Adipocyte (in vitro differentiated cells): ENCODE measurements at places on chromosomes 5 and 9.
A peak's percentile ranks its signal among the peaks of the same experiment; 100 is the strongest.

DNA sequence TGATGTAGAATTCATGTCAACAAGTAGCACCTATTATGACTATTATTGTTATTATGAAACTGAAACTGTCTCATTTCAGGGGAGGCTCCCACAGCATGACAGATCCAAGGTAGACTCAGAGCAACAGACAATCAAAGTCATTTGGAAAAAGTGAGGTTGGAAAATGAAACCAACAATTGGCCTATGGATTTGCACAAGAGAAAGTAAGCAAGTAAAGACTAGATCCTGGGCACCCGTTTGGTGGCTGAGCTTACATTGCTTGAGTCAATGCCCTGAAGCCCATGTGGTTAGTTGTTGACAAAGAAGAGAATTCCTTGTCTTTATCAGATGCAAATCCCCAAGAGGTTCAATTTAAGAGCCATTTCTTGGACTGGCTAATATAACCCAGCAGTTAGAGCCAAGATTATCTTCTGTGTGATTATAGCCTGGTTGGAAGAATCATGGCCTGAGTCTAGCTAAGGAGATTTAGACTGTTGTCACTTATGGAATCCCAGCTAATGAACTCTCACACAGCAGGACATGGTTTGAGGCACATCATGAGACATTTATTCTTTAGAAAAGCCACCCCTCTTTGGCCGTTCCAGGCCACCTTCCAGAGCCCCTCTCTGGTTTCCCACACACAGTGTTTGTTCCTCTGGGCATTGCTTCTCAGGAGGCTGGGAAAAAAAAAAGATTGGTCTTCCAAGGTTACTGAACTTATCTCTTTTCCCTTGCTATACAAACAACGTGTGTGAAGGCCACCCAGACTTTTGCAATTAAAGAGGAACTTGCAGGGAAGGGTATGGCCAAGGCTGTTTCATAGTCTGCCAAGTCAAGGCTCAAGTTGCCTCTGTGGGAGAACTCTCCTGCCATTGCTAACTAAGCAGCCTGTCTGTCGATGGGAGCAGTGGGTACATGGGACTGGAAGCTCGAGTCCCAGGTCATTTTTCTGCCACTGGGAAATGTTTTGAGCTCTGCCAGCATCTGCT, 399.5 kb downstream of the ENC1 start:
- DNase-seq: peak; percentile 17

- DNase-seq: no peak
Observed at GRCh38 chr5:2388571-2388970, 362.9 kb downstream of the IRX2 start.

DNA sequence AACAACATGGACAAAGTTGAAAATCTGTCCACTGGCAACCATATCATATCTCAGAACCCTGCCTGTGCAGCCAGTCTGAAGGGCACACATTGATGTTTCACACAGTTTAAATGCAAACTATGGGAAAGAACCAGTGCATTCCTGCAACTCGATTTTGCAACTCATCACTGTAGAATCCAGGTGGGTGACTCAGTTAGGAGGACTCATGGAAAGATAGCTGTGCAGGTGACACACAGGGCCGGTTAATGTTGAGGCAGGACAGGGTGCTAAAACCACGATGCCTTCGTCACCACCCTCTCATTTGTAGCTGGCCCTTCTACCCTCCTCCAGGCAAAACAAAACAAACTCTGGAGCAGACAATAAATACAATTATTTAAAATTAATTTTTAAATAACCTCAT, 62.8 kb downstream of the TLE1 start:
- no peak for DNase-seq

DNA sequence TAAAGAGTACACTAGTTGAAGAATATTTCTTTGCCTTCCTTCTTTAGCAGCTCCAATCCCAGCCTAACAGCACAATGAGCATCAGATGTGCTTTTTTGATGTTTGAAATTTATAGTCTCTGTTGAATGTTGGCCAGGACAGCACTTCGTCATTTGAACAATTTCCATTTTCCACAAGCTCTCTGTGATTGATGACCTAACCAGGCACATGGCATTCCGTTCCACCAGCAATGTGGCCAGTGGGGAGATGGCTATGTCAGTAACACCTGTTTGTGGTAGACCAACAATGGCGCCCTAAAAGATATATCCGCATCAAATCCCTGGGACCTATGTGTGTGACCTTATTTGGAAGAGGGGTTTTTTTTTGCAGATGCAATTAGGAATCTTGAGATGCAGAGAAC, 66.8 kb downstream of the PALM2AKAP2 start:
- DNase-seq: no peak

- no peak for DNase-seq
Observed at GRCh38 chr9:92762781-92763708, 1.6 kb downstream of the BICD2 start.

- no peak for DNase-seq
Observed at GRCh38 chr5:29902859-29903258, 1290.6 kb upstream of the CDH6 start.

GRCh38 chr5:157100140-157100679, 8.6 kb downstream of the HAVCR2 start:
- DNase-seq: peak; percentile 82

GRCh38 chr5:167413506-167413905, 877.9 kb upstream of the WWC1 start:
- DNase-seq: no peak

GRCh38 chr5:2710910-2711309, 40.6 kb downstream of the IRX2 start:
- DNase-seq: no peak

GRCh38 chr9:134318481-134318891, 7.8 kb upstream of the RXRA start:
- no peak for DNase-seq

DNA sequence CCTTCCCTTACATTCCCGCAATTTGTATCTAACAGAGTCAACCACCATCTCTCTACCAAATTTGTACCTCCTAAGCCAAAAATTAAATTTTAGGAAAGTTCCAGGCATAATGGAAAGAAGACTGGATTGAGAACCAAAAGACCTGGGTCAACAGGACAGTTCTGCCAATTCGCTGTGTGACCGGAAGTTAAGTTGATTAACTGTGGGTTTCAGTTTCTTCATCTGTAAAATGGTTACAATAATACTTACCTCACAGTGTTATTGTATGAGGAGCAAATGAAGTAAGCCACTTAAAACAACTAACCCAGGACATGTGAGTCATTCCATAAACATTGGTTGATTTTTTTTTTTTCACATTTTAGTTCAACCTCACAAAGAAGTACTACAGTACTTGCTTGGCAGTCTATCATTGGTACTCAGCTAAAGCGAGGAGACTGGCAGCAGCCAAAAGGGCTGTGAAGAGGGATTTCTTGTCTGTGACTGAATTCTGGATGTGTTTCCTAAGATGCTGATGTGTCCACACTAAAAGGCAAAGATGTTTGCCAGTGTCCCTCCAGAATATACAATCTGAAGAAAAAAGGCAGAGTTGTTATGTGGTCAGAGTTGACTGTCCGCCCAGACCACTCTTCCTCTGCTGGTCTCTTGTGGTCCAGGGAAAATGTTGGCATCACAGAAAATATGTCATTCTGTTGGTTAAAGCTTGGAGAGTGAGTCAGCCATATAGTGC, 198.6 kb downstream of the TLE1 start:
- DNase-seq: peak; percentile 45

DNA sequence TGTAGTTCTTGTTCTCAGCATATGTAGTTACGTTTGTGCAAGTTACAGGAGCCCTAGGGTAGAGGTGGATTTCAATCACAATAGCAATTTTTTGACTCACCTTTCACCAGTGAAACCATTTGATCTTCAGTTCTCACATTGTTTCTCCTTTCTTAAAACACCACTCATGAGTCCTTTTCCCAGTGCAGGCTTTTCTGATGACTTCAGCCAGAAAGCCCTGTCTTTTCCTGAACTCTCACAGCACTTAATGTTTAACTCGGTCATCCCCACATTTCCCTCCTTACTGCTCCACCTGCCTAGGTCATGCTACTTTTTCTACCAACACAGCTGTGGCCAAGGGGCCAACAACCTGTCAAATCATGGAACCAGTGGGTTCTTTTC, 37.9 kb downstream of the ARHGEF28 start:
- DNase-seq: no peak

- peak; percentile 44 for DNase-seq
Observed at GRCh38 chr9:87212605-87213021, 265.3 kb upstream of the GAS1 start.

GRCh38 chr5:178590141-178590923, at the start of gene COL23A1:
Gene COL23A1 (minus strand): TSS chr5:178590393.
- peak; percentile 66 for DNase-seq
